ENCODE measurements at places on chromosomes 5 and 9. TPM values are rescaled to one million over a fixed set of nuclear protein-coding genes. Genes with fewer than 3 reads are reported as not detected.

CRHBP gene
- not detected for total RNA-seq

BRINP1 gene
- total RNA-seq, result not detected

EMB gene
- 131 TPM for total RNA-seq

GRM6 gene
- total RNA-seq, result not detected

TTC23L gene
- total RNA-seq, result 0.20 TPM

RAD1 gene
- total RNA-seq, result 29.2 TPM

ASPN gene
- not detected for total RNA-seq

GPRIN1 gene
- total RNA-seq, result 0.36 TPM

ASS1 gene
- total RNA-seq, result not detected

PCDHA4 gene
- not detected for total RNA-seq

STPG3 gene
- total RNA-seq, result not detected

SPATA31A3 gene
- total RNA-seq, result not detected

WNK2 gene
- 0.22 TPM for total RNA-seq

GFI1B gene
- total RNA-seq, result not detected

ADAMTSL2 gene
- 1.2 TPM for total RNA-seq

TRPM6 gene
- total RNA-seq, result not detected

PCDHGB4 gene
- not detected for total RNA-seq

TXNDC8 gene
- not detected for total RNA-seq

TSSK1B gene
- total RNA-seq, result not detected

DRD1 gene
- not detected for total RNA-seq

SARDH gene
- total RNA-seq, result 17.7 TPM

Measured in CD4-positive, alpha-beta T cell (primary cell).